Eye (tissue), 1 donor: ENCODE measurements at places on chromosomes 7 and 10.

- DNase-seq: no peak
These were observed 3.7 kb upstream of the CXCL12 start for GRCh38 chr10:44388641-44389040.

DNA sequence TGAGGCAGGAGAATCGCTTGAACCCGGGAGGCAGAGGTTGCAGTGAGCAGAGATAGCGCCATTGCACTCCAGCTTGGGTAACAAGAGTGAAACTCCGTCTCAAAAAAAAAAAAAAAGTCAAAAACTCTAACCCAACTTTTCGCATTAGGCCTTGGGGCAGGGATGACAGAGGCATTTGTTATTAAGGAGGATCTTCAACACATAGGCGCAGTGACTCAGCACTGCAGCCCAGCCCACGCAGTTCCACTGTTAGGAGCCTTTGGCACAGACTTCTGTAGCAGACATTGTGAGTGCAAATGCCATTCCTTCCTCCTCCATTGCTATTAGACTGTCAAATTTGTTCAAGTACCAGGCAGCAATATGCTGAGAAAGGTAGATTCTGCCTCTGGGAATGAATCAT, 43.1 kb upstream of the KLHL7 start:
- no peak for DNase-seq

GRCh38 chr10:94042001-94042833, 48.5 kb downstream of the PLCE1 start:
- no peak for DNase-seq

- DNase-seq: peak; percentile 5
These were observed 38.2 kb downstream of the AVL9 start for GRCh38 chr7:32533276-32534029.

DNA sequence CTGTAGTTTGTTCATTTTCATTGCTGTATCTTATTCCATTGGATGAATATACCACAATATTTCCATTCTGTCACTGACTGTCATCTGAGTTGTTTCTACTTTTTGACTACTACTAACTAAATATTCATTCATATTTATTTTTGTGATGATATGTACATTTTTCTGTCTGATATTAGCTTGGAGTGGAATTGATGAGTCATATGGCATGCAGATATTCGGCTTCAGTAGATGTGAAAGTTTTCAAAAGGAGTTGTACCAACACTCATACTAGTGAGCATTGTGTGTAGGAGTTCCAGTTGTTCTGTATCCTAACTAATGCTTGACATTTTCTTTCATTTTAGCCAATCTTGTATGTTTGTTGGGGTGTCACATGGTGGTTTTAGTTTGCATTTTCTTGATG, 7.7 kb downstream of the RUNDC3B start:
- DNase-seq: no peak

GRCh38 chr7:2242541-2243429, 759 bp downstream of the NUDT1 start:
- no peak for DNase-seq

DNA sequence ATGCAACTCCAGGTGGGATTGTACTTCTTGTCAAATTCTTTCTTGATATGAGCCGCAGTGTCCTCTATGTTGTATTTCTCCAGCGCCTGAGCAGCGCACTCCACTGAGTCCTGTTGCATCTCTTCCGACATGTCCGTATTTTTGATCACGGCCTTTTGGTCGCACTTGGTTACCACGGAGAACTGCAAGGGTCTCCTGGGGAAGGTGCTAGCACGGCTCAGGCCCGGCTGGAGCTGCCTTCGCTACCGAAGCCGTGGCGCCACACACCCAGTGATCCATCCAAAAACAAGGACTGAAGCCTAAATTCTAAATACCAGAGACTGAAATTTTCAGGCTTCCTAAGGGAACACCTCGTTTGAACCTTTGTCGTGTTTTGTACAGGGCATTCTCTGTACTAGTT, 194.4 kb upstream of the SEMA3D start:
- DNase-seq: no peak

GRCh38 chr7:151744656-151745638, 132.0 kb downstream of the PRKAG2 start:
- no peak for DNase-seq

- no peak for DNase-seq
These were observed 715.3 kb downstream of the DNAJB9 start for GRCh38 chr7:109284943-109285342.

GRCh38 chr10:81179805-81180452, 642.2 kb downstream of the SH2D4B start:
- DNase-seq: peak; percentile 8
